T47D (cell line): ENCODE measurements at places on chromosomes 7 and 10.

DNA sequence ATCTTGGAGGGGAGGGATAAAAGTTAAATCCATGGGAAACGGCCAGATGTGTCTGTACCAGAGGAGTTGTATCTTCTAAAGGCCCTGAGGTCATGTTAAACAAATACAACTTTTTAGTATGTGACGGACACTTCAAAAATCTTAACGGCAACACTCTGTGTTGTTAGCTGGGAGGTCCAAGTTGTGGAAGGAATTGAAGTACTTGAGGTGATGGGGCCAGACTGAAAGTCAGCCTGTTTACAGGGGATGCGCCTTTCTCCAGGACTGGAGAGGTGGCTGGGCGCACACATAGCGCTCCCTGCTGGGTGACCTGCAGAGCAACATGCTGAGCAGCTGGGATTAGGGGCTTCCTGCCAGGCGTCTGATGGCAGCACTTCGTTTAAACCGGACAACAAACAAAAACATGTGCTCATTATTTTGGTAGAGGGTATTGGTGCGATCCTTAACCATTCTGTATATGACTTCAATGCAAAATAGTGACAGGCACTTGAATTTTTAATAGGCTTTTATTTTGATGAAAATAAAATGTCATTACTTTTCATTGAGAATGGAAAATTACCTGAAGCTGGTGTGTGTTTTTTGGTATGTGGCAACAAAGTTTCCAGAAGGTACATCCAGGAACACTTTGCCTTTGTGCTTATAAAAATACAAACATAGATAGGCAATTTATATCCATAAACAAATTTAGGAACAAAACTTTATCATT lies 198.2 kb downstream of the MLLT10 start:
- DNase-seq, result peak; percentile 53

DNA sequence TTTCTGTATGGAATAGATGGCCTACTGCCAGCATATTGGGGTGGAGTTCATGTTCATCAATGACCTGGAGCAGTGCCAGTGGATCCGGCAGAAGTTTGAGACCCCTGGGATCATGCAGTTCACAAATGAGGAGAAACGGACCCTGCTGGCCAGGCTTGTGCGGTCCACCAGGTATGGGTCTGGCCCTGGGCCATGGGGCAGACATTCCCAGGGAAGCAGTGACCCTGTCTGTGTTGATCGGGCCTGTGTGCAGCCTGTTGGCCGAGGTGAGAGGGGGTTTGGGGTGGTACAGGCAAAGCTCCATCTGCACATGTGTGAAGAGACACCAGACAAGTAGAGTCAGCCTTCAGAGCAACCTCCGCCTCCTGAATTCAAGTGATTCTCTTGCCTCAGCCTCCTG lies 67.3 kb downstream of the OGDH start:
- no peak for DNase-seq

DNA sequence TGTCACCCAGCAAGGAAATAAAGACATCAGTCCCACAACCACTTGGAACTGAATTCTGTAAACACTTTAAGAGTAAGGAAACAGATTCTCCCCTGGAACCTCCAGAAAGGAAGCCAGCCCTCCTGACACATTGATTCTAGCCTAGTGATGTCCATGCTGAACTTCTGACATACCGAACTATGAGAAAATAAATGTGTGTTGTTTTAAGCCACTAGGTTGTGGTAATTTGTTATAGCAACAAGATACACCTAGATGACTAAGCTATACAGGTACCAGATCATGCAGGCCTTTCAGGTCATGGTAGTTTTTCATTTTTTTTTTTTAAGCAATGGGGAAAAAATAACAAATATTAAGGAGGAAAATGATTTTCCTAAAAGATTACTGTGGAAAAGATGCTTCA lies 37.6 kb upstream of the LRRTM3 start:
- DNase-seq, result no peak

DNA sequence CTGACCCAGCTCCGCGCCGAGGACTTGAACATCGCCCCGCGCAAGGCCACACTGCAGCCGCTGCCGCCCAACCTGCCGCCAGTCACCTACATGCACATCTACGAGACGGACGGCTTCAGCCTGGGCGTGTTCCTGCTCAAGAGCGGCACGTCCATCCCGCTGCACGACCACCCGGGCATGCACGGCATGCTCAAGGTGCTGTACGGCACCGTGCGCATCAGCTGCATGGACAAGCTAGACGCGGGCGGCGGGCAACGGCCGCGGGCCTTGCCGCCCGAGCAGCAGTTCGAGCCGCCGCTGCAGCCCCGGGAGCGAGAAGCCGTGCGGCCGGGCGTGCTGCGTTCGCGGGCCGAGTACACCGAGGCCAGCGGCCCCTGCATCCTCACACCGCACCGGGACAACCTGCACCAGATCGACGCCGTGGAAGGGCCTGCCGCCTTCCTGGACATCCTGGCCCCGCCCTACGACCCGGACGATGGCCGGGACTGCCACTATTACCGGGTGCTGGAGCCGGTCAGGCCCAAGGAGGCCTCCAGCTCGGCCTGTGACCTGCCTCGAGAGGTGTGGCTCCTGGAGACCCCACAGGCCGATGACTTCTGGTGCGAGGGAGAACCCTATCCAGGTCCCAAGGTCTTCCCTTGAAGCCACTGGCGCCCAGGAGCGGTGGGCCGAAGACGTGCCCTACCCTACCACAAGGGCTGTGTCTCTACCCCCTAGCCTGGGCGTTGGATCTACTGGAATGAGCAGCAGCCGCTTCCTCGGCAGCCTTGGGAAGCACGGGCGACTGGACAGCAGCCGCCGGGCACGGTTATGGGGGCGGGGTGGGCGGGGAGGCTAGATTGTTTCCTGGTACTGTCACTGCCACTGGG lies 945 bp downstream of the ADO start:
- DNase-seq, result peak; percentile 42

DNA sequence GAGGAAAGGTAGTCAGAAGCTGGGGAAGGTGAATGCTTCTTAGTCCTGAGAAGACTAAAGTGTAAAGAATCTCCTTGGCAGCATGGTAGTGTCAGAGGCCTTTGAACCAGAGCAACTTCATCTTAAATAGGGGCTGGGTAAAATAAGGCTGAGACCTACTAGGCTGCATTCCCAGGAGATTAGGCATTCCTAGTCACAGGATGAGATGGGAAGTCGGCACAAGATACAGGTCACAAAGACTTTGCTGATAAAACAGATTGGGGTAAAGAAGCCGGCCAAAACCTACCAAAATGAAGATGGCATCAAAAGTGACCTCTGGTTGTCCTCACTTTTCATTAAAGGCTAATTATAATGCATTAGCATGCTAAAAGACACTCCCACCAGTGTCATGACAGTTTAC lies 351.6 kb downstream of the LRRTM3 start:
- no peak for DNase-seq

GRCh38 chr10:95646160-95646559 lies 10.4 kb downstream of the ALDH18A1 start:
- DNase-seq, result no peak

DNA sequence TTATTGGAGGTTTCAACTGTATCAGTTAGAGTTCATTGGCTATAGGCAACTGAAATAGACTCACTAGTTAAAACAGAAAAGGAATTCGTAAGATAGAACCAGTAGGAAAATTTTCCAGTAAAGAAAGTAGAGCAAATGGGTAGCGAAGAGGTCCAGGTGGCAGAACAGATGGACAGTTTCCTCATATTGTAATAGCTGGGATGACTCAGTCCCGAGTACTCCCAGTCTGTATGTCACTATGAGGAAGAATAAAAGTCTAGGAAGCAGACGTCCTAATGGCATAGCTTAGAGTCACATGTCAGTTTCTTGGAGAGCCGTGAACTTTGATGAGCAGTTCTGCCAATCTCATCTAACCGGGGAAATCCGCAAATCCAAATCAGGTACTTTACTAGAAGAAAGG lies 95.3 kb downstream of the RNF32 start:
- no peak for DNase-seq

- peak; percentile 97 for DNase-seq
These were observed 437.1 kb upstream of the NPVF start for GRCh38 chr7:25665374-25665773.

DNA sequence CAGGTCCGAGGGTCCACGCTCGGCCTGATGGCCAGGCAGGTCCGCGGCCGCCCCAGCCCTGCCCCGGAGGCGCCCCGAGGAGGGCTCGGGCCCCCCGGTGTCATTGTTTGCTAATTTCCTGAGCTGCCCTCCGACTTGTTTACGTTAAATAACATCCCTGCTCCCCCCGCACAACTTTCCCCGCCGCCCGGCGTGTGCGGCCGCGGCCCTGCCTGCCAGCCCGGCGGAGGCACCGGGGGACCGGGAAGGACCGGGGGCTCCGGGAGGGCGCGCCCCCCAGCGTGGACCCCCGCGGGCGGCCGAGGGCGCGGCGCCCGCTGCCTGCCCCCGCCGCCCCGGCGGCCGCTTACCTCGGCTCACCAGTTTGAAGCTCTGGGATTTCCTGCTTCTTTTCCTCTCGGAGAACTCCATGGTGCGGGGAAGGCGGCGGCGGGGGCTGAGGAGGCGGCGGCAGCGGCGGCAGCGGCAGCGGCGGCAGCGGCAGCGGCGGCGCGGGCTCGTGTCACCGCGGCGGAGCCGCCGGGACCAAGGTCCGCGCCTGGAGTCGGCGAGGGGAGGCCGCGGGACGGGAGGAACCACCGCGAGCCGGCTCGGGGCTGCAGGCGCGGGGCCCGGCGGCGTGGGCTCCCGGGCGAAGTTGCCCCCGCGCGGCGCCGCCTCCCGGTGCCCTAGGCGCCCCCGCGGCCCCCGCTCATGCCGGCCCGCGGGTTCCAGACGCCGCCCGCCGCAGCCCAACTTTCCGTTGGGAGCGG lies 515 bp downstream of the BEND7 start:
- DNase-seq, result peak; percentile 16

DNA sequence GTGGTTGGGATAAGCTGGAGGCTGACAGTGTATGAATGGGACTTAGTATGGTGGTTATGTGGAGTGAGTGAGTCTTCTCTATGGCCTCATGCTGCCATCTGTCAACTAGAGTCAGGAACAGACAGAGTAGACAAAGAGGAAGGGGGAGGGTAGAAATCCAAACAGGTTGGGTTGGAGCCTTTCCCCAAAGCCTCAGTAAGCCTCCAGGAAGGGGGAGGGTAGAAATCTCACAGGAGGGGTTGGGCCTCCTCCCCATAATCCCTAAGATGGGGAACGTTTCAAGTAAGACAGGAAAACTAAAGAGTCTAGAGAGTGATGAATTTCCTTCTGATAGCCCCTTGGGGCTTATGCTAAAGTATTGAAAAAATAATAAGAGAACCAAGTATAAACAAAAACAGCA lies 2.0 kb upstream of the AKR1B15 start:
- DNase-seq, result no peak

- no peak for DNase-seq
These were observed 3.2 kb upstream of the CDHR1 start for GRCh38 chr10:84191106-84191505.

DNA sequence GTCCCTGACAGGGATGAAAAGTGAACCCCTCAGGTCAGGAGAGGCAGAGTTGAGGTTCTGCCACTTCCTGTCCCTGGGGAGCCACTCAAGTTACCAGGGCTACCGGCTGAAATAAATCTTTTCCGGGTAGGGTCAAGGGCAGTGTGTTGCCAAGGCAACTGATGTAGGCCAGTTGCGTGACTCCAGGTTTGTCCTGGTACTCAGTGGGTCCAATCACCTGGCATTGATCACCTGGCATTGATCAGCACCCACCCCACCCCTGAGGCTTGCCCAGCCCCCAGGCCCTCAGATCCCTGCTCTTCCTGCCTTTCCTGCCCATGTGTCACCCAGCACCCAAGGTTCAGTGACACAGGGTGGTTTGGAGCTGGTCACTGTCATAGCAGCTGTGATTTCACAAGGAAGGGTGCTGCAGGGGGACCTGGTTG lies 5.9 kb downstream of the SAP25 start:
- no peak for DNase-seq

DNA sequence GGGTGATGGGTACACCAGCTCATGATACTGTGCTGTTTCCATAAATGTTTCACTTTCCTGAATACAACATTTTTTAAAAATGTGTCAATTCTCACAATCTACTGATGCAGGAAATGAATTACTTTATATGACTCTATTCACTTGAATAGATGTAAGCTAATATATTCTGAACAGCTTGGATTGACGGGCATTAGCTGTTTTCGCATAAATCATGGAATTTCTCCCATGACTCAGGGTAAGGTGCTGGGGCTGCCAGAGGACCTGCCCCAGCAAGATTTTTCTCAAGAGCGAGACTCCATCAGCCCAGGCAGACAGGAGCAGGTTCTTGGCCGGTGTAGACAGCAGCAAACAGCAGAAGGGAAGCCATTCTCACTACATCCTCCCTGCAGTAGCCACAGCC lies 107.1 kb downstream of the PFKFB3 start:
- no peak for DNase-seq

GRCh38 chr10:79065091-79065551 lies 3.6 kb upstream of the ZMIZ1 start:
- DNase-seq, result no peak

DNA sequence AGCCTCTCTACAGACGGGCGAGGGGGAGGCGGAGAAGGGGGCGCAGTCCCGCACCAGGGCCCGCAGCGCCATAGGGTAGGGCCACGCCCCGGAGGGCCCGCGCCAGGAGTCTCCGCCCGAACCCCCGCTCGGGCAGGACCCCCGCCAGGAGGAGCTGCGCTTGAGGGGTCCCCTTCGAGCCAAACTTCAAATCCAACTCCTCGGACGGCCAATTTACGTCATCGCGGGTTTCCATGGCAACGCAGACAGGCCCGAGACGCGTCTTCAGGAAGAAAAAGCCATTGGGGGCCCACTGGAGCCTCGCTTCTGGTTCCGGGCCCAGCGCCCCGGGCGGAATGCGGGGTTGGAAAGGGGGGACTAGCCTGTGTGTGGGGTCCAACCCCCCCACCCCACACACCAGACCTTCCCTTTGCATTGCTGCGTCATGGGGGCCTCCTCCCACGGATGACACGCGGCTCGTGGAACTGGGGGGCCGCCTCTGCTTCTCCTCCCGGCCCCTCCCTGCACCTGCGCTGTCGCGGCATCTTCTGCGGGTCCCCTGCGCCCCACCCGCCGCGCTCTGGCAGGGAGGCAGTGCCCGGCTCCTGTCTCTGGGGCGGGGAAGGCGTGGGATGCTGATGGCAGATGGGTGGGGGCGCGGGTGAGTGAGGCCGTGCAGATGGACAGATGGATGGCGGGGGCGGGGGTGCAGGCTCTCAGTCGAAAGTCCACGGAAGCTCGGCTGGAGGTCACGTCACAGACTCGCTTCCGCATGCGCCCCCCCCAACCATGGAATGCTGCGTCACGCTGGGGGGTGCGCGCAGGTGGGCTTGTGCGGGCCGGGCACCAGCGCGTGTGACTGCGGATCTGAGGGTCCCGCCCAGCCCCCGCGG lies 1.2 kb downstream of the CALY start:
- no peak for DNase-seq

DNA sequence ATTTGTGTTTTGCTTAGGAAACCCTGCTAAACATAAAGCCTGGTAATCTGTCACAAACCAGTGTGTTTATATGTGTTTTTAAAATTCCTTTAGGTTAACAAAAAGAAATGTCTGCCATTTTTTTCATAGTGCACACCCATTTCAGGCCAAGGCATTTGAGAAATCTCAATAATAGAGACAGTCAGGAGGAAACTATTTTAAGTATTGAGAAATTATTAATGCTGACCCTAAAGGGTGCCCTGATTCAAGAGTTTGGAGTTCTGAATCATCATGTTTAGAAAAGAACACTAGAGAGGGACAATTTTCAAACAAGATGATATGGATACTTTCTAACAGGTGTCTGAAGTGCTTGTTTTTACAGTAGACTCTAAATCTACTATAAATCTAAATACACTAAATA lies 28.7 kb downstream of the MALRD1 start:
- no peak for DNase-seq

- no peak for DNase-seq
These were observed 7.0 kb downstream of the NRG3 start for GRCh38 chr10:81882011-81882410.

- DNase-seq, result no peak
These were observed 9.7 kb downstream of the GDF2 start for GRCh38 chr10:47331954-47332353.

- DNase-seq, result peak; percentile 26
These were observed 76.9 kb upstream of the LANCL2 start for GRCh38 chr7:55288070-55288824.
